ENCODE measurements at places on chromosomes 7 and 10. TPM values are rescaled to one million over a fixed set of nuclear protein-coding genes. Genes with fewer than 3 reads are reported as not detected.

DNA sequence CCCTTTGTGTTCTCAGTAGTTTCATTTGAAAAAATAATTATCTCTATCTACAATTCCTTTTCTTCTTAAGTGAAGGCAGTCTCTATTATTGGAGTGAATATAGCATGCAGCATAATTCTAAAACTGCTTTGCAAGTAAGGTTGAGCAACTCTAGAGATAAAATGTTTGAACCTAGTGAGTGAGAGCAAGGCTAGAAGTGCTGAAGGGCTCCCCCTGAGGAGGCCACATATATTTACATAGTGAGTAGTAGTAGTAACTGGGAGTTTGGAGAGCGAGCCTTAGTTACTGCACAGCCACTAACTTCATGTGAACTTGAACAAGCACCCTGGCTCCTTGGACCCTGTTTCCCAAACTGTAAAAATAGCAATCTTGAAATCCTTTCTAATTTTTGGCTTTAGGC lies 141.5 kb upstream of the DKK1 start:
- H3K36me3 ChIP-seq, result no peaks in the 10 kb centered on the region
- H3K4me3 ChIP-seq, result no peak overlapping the region
- no peaks in the 10 kb centered on the region for H3K4me1 ChIP-seq
- DNase-seq, result no peak
- H3K27ac ChIP-seq, result no peak overlapping the region
- H3K27me3 ChIP-seq, result no peaks in the 10 kb centered on the region

DNA sequence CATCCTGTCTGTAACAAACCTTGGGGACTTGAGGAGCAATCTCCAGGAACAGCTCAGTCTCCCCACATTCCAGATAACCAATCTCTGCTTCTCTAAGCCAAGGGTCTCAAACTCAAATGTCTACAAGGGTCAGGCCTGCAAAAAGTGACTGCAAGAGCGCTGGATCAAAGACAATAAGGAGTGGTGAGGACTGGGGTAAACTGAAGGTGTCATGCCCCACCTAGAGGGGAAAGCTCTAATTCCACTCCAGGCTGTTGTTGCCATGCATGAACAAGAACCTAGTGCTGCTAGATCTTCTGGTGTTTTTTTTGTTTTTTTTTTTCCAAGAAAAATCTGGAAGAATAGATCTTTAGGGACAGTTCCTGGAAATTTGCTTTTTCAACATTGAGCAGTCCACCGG lies 117.9 kb upstream of the MACROH2A2 start:
- no peaks in the 10 kb centered on the region for H3K36me3 ChIP-seq
- H3K4me3 ChIP-seq, result no peak overlapping the region
- no peak for DNase-seq
- no peaks in the 10 kb centered on the region for H3K4me1 ChIP-seq
- H3K27ac ChIP-seq, result no peak overlapping the region

CRYGN gene
- not detected for total RNA-seq

DNA sequence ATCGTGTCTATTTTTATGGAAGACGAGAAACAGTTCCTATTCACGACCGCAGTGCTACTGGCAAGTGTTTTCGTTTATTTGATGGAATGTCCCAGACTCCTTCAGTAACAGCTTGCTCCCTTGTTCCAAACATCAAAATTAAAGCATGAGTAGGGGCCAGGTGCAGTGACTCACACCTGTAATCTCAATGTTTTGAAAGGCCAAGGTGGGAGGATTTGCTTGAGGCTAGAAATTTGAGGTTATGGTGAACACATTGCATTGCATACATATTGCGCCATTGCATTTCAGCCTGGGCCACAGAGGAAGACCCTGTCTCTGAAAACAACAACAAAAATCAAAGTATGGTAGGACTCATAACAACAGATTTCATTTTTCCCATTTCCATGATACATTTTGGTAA lies 22.8 kb downstream of the PTTG1IP2 start:
- H3K27me3 ChIP-seq, result no peaks in the 10 kb centered on the region
- no peaks in the 10 kb centered on the region for H3K4me1 ChIP-seq
- H3K36me3 ChIP-seq, result no peaks in the 10 kb centered on the region
- DNase-seq, result no peak
- H3K27ac ChIP-seq, result no peak overlapping the region

GRCh38 chr7:4713183-4713784 lies 31.2 kb downstream of the FOXK1 start:
- no peaks in the 10 kb centered on the region for H3K27me3 ChIP-seq
- H3K4me1 ChIP-seq, result peaks cover 17% of the 10 kb centered on the region
- no peak overlapping the region for H3K4me3 ChIP-seq
- no peak for DNase-seq

EIF5AL1 gene
- 0.32 TPM for total RNA-seq

DNA sequence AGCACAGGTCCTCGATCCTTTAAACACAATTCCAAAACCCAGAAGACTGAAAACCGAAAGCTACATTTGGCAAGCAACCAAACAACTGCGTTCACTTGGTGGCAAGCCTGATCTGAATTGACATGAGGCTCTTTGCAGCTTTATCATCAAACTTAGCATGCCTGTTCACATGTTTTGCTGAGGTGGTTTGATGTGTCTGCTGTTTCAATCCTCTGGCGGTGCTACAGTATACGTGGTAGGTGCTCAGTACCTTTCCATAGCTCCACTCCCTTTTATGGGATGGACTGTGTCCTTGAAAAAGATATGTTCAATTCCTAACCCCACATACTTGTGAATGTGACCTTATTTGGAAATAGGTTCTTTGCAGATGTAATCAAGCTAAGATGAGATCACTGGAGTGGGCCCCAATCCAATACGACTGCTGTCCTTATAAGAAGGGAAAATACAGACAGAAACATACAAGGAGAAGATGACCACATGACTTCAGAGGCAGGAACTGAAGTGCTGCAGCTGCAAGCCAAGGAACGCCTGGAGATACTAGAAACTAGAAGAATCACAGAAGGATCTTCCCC lies 33.4 kb downstream of the CCDC6 start:
- no peak for DNase-seq
- H3K27ac ChIP-seq, result no peak overlapping the region
- no peaks in the 10 kb centered on the region for H3K27me3 ChIP-seq
- H3K4me1 ChIP-seq, result peaks cover 63% of the 10 kb centered on the region

GRCh38 chr10:129045599-129045998 lies 421.4 kb upstream of the MGMT start:
- no peaks in the 10 kb centered on the region for H3K36me3 ChIP-seq
- no peak overlapping the region for H3K27ac ChIP-seq
- H3K4me3 ChIP-seq, result no peak overlapping the region
- peaks cover 7% of the 10 kb centered on the region for H3K4me1 ChIP-seq
- DNase-seq, result no peak

DNA sequence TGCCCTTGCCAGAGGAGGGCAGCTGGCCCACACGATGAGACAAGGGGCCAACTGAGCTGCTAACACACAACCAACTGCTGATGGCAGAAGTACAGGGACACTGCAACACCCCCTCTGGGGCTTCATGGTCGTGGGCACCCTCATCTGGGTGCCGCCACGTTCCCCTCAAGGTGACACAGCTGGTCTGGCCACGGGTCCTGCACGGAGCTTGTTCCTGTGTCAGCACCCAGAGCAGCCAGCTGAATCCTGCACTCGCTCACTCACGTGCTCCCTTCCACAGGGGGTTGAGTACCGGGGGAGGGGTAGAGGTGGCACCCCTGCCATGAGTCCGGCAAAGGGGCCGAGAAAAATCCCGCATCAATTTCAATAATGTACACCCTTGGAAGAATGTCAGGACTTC lies 1319.1 kb downstream of the REEP3 start:
- no peak for DNase-seq
- H3K4me1 ChIP-seq, result no peaks in the 10 kb centered on the region
- no peaks in the 10 kb centered on the region for H3K36me3 ChIP-seq
- H3K27ac ChIP-seq, result no peak overlapping the region
- no peaks in the 10 kb centered on the region for H3K27me3 ChIP-seq

- H3K27me3 ChIP-seq, result peaks cover 4% of the 10 kb centered on the region
- no peak overlapping the region for H3K27ac ChIP-seq
- no peak overlapping the region for H3K4me3 ChIP-seq
- H3K36me3 ChIP-seq, result no peaks in the 10 kb centered on the region
- DNase-seq, result no peak
Observed at GRCh38 chr7:104894726-104895521, 119.1 kb upstream of the KMT2E start.

- no peaks in the 10 kb centered on the region for H3K36me3 ChIP-seq
- no peaks in the 10 kb centered on the region for H3K4me1 ChIP-seq
- H3K4me3 ChIP-seq, result no peak overlapping the region
- no peak for DNase-seq
- H3K27me3 ChIP-seq, result no peaks in the 10 kb centered on the region
Observed at GRCh38 chr7:135710417-135711138, 17.4 kb downstream of the SLC13A4 start.

- H3K27me3 ChIP-seq, result no peaks in the 10 kb centered on the region
- H3K4me3 ChIP-seq, result peak overlapping the region; percentile 45
- peak overlapping the region; percentile 94 for H3K27ac ChIP-seq
- peak; percentile 62 for DNase-seq
Observed at GRCh38 chr7:121530227-121531174, 134.4 kb upstream of the FAM3C start.

DNA sequence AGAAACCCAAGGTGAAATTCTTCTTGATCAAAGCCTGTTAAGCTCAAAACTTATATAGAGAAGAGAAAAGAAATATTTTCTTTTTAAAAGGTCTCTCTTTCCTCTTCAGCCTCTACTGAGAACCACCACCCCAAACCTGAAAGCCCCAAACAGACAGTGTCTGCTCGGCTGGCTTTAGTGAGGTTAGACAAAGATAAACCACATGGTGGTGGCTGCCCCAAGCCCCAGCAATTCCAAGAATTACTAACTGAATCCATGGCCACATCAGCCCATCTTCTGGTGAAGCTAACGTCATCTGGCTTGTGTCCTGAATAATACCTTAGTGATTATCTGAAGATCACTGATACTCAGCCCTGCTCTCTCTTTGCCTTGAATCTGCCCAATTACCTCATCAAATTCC lies 275.0 kb downstream of the ELMO1 start:
- H3K27me3 ChIP-seq, result no peaks in the 10 kb centered on the region
- H3K36me3 ChIP-seq, result peaks cover 69% of the 10 kb centered on the region
- no peak overlapping the region for H3K4me3 ChIP-seq
- H3K27ac ChIP-seq, result peak overlapping the region; percentile 76

- peaks cover 13% of the 10 kb centered on the region for H3K27me3 ChIP-seq
- peaks cover 25% of the 10 kb centered on the region for H3K4me1 ChIP-seq
- DNase-seq, result no peak
- peak overlapping the region; percentile 81 for H3K27ac ChIP-seq
- H3K36me3 ChIP-seq, result peaks cover 14% of the 10 kb centered on the region
Observed at GRCh38 chr10:15859509-15859905, 800 bp downstream of the MINDY3 start.

GRCh38 chr10:77919713-77920108 lies 6.8 kb downstream of the DLG5 start:
- peaks cover 4% of the 10 kb centered on the region for H3K4me1 ChIP-seq
- H3K27ac ChIP-seq, result no peak overlapping the region

DNA sequence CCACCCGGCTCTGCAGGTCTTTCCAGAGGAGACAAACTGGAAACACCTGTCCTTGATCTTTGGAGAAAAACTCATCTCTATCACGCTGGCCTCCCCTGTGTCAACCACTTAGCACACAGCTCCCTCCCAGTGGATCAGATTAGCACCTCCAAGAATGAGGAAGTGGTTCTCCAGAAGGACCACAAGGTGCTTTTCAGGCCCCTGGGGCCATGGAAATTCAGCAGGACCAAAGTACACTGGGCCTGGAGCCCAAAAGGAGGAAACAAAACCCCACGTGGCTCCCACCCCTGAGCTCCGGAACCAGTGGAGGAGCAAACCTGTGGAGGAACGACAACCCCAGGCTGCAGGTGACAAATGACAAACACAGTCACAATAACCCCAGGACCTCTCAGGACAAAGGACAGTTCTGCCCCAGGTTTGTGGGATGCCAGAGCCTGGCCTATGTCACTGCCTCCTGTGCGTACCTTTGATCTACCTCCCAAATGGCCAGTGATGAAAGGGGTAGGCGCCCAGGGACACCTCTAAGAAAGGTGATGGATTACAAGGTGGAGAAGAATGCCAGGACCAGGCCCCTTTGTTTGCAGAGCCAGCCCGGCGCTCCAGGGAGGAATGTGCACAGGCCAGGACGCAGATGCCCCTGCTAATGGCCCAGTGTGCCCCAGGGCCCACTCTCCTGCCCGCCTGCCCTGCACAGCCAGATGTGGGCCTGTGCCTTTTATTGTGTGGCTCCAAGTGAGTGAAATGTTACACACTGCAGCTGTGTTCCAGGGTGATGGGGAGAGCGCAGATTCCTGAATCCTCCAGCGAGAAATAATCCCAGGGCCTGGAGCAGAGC lies 5.7 kb downstream of the TNS3 start:
- H3K36me3 ChIP-seq, result no peaks in the 10 kb centered on the region
- H3K4me3 ChIP-seq, result no peak overlapping the region
- no peak for DNase-seq
- peaks cover 28% of the 10 kb centered on the region for H3K27me3 ChIP-seq
- peaks cover 5% of the 10 kb centered on the region for H3K4me1 ChIP-seq

DNA sequence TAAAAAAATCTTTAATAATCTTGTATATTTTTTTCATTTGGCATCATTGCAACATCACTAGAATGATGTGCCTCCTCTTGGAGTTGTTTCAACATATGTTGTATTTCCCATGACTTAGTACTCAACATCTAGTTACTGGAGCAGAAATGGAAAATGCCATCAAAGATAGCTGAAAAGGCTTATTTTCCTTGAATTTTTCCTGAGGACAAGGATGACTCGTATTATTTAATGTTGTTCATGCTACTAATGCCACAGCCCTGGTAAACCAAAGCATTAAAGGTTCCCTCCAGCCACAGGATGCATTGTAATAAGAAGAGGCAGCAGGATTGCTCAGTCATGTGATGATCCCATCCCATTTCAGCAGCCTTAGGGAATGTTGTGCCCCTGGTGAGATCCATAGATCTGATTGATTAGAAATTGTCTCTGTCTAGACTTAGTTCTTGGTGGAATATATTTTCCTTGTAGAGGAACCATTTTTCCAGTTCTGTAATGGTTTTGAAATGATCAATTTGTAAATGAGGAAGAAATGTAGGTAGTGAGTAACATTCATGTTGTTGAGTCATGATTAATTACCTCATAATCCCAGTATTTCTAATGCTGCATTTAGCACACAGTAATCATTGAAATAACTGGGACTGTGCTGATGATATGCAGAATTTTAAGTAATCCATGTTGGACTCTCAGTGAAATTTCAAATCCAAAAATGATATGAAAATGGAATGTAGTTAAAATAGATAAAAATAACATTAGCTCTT lies 91.3 kb upstream of the SMIM30 start:
- H3K4me1 ChIP-seq, result no peaks in the 10 kb centered on the region
- H3K4me3 ChIP-seq, result no peak overlapping the region
- DNase-seq, result no peak
- H3K27me3 ChIP-seq, result no peaks in the 10 kb centered on the region
- H3K27ac ChIP-seq, result no peak overlapping the region

- H3K36me3 ChIP-seq, result no peaks in the 10 kb centered on the region
- H3K4me3 ChIP-seq, result no peak overlapping the region
- DNase-seq, result no peak
- no peak overlapping the region for H3K27ac ChIP-seq
- H3K27me3 ChIP-seq, result peaks cover 4% of the 10 kb centered on the region
Observed at GRCh38 chr7:43010061-43010460, 77.9 kb downstream of the MRPL32 start.

ZNF804B gene
- total RNA-seq, result not detected

Data from activated T-helper 2 cell treated with anti-CD3 and anti-CD28 coated beads, Interferon-gamma antibody, Interleukin-2, Interleukin-4, amounts not matched to agents 10 μg/mL and 5 μg/mL and 100 μg/mL, durations not matched to agents 14 hours and 24 hours and 36 hours (primary cell).